ENCODE measurements at places on chromosomes 11 and 22.

GRCh38 chr11:44652901-44653644 is 73.7 kb upstream of the TSPAN18 start:
- no peak for DNase-seq

DNA sequence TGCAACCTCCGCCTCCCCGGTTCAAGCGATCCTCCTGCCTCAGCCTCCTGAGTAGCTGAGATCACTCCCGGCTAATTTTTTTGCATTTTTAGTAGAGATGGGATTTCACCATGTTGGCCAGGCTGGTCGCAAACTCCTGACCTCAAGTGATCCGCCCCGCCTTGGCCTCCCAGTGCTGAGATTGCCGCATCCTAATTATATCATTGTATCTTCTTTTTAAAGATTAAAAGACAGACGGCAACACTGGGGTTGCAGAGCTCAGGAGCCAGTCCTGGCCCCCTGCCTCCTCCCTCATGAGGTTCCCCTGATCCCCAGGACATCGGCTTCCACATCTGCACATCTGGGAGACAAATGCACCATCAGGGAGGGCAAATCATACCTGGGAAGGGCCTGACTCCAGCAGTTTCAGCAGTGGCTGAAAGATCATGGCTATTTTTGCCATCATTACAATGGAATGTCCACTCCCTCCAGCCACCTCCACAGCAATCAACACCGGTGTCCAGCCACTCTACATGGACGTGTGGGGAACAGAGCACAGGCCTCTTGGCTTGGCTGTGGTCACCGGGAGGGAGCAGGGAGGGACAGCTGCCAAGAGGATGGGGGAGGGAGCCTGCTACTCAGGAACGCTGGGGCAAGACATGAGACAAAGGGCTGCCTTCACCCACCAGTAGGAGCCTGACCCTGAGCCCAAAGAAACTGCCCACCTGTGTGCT is 9.2 kb upstream of the CELSR1 start:
- no peak for DNase-seq

- no peak for DNase-seq
These were observed 9.6 kb upstream of the RANBP1 start for GRCh38 chr22:20106205-20106848.

DNA sequence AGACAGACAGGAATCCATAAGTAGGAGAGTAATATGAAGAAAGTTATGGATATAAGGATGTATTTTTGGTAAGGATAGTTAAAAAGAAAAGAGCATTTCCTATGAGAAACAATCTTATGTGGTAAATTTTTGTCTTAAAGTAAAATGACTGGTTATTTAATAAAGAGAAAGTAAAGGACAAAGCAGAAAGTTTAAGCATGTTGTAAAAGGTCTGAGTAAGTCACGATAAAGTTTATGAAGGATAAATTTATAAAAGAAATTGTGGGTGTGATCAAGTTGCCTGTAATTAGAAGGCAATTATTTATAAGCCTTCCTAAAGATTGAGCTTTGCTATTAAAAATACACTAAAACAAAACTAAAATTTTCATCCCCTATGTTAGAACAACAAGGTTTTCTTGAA is 314.7 kb upstream of the SYN3 start:
- DNase-seq, result no peak

DNA sequence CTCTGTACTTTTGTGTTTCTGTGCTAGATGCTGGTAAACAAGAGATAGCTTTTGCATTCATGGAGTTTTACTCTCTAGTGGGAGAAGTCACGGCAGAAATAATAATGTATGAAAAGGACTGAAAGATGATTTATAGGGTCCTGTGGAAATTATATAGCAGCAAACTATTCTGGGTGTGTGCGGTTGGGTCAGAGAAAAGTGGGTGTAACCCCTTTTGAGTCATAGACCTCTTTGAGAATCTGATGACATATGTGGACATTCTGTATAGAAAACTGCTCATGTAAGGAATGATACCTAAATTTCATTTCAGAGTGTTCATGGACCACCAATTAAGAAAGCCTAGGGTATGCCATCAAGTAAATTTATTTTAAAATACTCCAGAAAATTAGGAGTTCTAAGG is 54.4 kb downstream of the TMEM135 start:
- DNase-seq, result no peak

DNA sequence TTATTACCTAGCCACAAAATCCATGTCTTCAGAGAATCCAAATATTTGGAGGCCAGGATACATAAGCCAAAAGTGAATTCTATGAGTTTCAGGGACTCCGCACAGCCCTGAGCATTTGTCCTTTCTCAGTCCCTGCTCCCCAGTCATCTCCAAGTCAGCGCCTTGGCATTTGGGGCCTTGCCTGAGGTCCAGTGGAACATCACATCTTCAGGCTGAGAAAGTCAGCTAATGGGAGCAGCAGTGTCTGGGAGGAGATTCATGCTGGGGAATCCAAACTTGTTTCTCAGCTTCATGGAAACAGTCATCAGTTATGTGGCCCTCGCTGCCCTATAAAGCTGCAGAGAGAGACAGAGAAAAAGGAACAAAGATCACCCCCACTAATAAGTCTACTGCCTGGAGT is 70.9 kb downstream of the BARX2 start:
- no peak for DNase-seq

GRCh38 chr22:46875089-46875488 is 112.6 kb downstream of the TBC1D22A start:
- no peak for DNase-seq
